Hematopoietic multipotent progenitor cell treated with erythropoietin and hydrocortisone succinate and interleukin-3 and kit ligand, for 15 days (in vitro differentiated cells): ENCODE measurements at places on chromosomes 5 and 9.

GRCh38 chr9:132857031-132857430 is 21.1 kb downstream of the AK8 start:
- no peak for DNase-seq

- peak; percentile 81 for DNase-seq
Observed at GRCh38 chr9:32579706-32580331, 6.9 kb upstream of the NDUFB6 start.

DNA sequence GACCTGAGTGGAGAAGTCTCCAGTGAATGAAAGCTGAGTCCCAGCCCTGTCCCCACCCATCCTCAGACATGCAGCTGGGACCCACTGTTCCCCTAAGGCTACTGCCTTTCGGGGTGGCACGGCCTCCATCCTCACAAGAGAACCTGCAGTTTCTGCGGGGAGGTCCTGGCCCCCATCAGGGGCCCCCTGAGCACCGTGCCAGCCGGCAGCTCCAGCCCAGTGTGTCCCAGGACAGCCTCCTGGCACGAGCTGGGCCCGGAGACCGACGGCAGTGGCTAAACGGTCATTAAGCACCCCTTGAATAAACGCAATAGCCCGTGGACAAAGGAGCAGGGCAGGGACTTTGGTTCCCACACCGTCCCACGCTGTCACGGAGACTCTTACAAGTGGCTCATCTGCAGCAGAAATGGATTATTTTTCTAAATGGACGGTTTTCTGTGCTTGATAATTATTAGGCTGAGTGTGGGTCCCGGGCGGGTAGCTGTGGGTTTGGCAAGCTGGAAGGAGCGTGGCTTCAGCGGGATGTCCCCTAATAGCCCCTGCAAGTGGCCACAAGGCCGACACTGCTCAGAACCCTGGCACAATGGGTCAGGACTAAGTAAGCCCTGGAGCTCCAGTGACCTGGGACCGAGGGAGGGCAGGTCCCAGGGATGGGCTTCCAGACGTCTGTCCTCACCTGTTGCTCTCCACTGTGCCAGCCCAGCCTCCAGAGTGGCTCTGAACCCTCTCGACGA is 17.4 kb downstream of the FAM78A start:
- DNase-seq, result no peak

DNA sequence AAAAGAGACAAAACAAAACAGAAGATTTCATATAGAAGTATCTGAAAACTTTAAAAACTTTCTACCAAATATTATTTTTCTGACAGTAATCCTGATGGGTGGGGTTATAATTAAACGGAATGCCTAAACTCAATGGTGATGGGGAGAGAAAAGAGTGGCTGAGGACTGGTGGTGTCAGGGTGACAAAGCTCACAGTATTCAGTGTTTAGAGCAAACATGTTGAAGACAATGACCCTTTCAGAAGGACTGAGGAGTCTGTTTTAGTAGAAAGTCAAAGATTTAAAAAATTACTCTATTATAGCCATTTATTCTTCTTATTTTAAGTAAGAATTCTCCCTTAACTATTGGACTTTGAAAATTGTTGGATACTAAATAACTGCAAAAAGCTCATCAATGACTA is 1144.0 kb downstream of the TAF11L14 start:
- no peak for DNase-seq
